ENCODE measurements at places on chromosomes 3 and 15. TPM values are rescaled to one million over a fixed set of nuclear protein-coding genes. Genes with fewer than 3 reads are reported as not detected.

CPLX3 gene
- total RNA-seq = 16.1 TPM

GCSAM gene
- not detected for total RNA-seq

DNA sequence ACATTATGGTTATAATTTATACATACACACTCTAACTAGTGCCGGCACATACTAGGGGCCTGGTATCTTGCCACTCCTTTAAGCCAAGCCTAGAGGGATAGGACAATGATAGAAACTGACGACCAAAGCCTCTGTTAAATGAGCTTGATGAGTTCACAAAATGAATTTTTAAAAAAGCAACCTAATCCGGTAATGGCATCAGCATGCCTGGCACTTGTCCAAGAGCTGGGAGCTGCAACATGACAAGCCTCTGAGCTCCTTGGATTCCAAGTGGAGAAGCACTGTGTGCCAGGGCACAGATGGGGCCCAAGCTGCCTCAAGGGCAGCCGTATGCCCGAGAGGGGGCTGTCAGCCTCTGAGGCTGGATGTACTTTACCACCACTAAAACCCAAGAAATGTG lies 9.7 kb downstream of the ETV5 start:
- peak; percentile 72 for DNase-seq

DNA sequence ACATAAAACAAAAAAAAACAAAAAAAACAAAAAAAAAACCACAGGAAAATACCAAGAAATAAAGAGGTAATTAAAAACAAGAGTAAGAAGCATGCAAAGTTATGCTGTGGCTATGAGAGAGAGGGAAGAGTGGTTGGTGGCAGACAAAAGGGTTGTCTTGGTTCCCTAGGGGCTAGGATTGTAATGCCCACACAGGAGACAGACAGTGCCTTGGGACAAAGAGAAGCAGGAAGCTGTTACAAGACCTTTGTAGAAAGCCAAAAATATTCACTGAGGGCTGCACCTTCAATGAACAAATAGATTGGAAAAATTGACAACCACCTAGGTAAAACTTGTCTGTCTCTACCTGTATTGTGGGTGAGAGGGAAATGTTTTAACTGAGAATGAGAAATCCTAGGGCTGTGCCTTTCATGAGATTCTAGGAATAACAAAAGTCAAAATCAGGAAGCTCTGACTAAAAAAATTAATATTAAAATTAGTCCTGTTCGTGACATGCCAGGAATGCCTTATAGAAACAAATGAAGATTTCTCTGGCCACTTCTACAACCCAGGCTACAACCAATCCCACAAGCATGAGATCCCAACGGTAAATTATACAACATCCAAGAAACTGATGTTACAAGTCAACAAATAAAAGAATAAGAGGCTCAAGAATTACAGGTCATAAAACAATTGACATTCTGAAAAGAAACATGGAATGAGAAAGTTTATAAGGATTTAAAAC lies 45.0 kb upstream of the PRICKLE2 start:
- DNase-seq = no peak

- DNase-seq = no peak
Observed at GRCh38 chr3:145266368-145266767, 894.6 kb downstream of the PLOD2 start.

- DNase-seq = no peak
Observed at GRCh38 chr3:166296179-166296783, 459.1 kb upstream of the BCHE start.

- no peak for DNase-seq
Observed at GRCh38 chr3:43207628-43208085, 78.7 kb upstream of the SNRK start.

Data from right cardiac atrium (tissue), 5 donors.